Natural killer cell (primary cell): ENCODE measurements at places on chromosomes 2 and 18. TPM values are rescaled to one million over a fixed set of nuclear protein-coding genes. Genes with fewer than 3 reads are reported as not detected.

TBR1 gene
- total RNA-seq = not detected

TTN gene
- total RNA-seq = 3.7 TPM

DNA sequence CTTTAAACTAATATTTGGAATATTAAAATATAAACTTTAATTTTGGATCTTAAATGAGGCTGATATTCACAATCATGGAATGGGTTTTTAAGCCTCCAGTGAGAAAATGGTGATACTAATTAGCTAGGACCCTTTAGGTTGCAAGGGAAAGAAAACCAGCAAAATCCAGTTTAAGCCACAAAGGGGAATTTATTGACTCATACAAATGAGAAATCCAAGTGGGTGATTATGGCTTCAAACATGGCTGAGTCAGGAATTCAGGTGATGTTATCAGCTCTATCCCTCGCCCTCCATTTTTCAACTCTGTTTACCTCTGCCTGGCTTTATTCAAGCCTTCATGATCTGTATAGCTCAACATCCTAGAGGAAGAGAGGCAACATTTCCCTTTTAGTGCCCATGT is 75.3 kb upstream of the DLX2 start:
- H3K4me3 ChIP-seq = no peak overlapping the region
- DNase-seq = no peak
- peaks cover under 1% of the 10 kb centered on the region for H3K27me3 ChIP-seq
- H3K4me1 ChIP-seq = peaks cover 25% of the 10 kb centered on the region
- H3K36me3 ChIP-seq = no peaks in the 10 kb centered on the region

DNA sequence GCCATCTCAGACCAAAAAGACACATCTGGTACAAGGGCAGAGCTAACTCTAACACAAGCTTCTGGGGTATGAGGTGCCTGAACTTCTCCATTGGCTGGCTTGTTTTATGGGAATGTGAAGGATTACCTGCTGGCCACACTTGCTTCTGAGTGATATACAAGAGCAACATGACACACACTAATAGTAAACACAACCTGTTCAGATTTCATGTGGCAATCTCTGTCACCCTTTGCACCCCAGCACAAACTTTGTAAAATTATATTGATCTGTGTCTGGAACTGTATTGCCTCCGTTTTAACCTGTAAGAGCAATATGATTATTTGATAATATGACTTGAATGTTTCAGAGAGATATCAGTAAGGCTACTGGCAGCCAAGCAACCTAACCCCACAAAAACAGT is 276.7 kb downstream of the CCDC85A start:
- no peaks in the 10 kb centered on the region for H3K36me3 ChIP-seq
- DNase-seq = no peak
- H3K4me3 ChIP-seq = no peak overlapping the region
- no peaks in the 10 kb centered on the region for H3K27me3 ChIP-seq
- H3K27ac ChIP-seq = no peak overlapping the region

DNA sequence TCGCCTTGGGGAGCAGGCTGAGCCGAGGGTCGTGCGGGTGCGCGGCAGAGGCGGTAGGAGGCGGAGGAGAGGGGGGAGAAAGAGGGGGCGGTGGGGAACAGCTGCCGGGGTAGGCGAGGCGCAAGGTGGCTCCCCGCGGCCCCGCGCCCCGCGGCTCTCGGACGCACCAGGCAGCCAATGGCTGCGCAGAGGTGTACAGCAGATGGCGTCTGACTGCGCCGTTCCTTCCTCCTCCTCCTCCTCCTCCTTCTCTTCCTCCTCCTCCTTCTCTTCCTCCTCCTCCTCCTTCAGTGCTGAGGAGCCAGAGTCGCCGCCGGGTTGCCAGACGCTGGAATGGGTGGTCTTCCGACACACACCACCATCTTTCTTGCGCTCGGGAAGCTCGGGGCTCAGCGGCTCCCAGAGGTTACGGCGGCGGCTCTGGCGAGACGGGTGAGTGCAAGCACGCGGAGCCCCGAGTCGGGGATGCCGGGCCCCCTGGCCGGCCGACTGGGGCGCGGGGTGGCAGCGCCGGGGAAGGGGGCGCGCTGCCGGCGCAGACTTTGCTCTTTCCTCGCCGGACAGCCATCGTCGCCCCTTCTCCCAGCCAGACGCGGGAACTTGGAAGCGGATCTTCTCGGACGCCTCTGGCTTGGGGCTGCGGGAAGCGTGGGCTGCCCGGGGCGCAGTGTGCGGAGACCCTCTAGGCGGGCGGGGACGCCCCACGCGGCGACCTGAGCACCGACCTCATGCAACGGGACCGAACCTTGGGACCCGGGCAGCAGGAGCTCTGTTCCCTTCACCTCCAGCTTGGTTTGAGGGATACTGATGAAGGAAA is at the start of gene THSD7B:
THSD7B (plus strand) TSS at position 290 of the 817 bp plus-strand sequence. CDS start 116,634 bp downstream, outside the sequence.
- H3K4me3 ChIP-seq = no peak within 1 kb of the TSS
- no peak for DNase-seq
- no peak within 1 kb of the TSS for H3K27ac ChIP-seq
- no peaks in the 10 kb centered on the region for H3K36me3 ChIP-seq
- H3K27me3 ChIP-seq = peaks cover 15% of the 10 kb centered on the region

DNA sequence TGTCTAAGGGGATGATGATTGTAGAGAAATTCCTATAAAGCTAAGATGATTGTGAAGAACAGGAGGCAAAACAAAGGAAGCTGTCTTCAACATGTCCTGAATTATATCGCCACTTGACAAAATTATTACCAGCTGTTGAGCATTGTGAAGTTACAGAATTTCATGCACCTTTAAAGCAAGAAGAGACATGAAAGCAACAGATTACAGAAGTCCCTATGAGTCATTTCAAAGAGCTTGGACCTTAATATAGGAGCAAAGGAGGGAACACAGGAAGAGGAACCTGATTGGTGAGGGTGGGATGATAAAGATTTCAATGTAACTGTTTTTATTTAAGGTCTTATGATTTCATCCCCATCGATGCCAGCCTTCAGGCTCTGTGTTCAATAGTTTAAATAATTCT is 526.9 kb upstream of the HNMT start:
- no peaks in the 10 kb centered on the region for H3K4me1 ChIP-seq
- H3K36me3 ChIP-seq = no peaks in the 10 kb centered on the region
